Cardiac atrium fibroblast (primary cell): ENCODE measurements at places on chromosomes 7 and 10. TPM values are rescaled to one million over a fixed set of nuclear protein-coding genes. Genes with fewer than 3 reads are reported as not detected.

The ELN gene
- total RNA-seq, result 22.7 and 36.3 TPM in 2 replicates

The SVOPL gene
- not detected in 2 replicates for total RNA-seq

The GIMAP4 gene
- 1.8 and 3.7 TPM in 2 replicates for total RNA-seq

The FANK1 gene
- total RNA-seq, result 1.3 and 2.5 TPM in 2 replicates

The OR6B1 gene
- not detected in 2 replicates for total RNA-seq

The CDK14 gene
- 15.9 and 17.7 TPM in 2 replicates for total RNA-seq

The UCN3 gene
- not detected in 2 replicates for total RNA-seq
